Cortex of kidney (tissue), 1 donor: ENCODE measurements at places on chromosomes 2 and 18.

GRCh38 chr18:41004324-41004723 is 950.7 kb upstream of the PIK3C3 start:
- no peak for DNase-seq

DNA sequence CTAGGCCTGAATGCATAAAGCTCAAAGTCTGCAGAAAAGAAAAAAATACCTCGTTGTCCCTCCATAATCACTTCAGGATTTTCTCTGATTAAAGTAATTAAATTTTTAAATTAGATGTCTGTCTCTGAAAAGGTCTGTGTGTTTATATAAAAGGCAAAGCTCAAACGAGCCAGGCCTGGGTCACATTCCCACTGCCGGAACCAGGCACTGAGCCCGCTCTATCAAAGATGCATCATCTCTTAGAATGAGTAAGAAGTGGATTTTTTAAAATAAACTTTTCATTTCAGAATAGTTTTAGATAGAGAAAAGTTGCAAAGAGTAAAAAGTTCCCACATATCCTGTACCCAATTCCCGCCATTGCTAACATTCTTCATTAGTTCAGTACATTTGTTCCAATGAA is 202.1 kb upstream of the KYNU start:
- no peak for DNase-seq

- no peak for DNase-seq
These were observed 51.4 kb downstream of the TRIB2 start for GRCh38 chr2:12767996-12768624.

GRCh38 chr2:53569957-53570727 is 197.5 kb upstream of the CHAC2 start:
- DNase-seq: no peak

DNA sequence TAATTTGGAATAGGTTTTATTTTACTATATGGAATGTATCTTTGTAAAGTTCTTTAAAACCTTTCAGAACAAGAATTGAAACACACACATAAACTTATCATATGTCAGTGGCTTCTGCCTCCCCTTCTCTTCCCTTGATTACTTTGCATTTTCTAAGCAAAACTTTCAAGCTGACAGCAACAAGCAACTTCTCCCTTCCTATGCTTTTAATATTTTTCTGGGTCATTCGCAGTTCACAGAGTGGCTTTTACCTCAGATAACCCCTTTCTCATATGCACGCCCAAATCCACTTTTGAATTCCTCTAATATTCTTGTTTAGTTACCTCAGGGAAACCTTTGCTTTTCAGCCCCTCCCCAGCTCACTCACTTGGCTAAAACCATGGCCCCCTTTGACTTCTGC is 36.7 kb upstream of the CDC42EP3 start:
- DNase-seq: no peak

DNA sequence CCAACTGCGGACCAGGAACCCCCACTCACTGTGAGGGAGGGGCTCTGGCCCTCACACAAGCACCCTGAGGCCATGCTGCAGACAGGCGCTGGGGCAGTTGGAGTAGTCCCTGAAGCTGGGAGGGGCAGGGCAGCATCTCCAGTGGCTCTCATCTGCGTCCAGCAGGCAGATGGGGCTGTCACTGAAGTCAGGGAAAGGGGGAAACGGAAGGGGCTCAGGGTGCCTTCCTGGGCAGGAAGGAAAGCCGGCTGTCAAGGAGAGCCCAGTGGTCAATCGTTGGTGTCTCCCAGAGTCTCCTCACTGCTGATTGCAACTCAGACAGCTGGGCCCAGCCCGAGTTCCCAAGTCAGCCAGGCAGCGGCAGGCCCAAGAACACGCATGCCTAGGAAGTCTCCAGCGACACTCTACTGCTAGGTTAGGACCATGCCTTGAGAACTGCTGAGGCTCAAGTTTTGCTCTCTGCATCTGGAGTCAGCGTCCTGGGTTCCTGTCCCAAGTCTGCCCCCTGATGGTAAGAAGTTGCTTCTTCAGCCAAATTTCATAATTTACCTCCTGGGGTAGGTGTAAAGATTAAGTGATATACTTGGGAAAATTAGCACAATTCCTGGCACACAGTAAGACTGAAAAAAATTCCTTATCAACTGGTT is 27.4 kb upstream of the NMUR1 start:
- DNase-seq: no peak

GRCh38 chr2:233477548-233478433 is 88.8 kb downstream of the USP40 start:
- no peak for DNase-seq

- DNase-seq: no peak
These were observed 152.2 kb downstream of the DAW1 start for GRCh38 chr2:228023619-228024018.

GRCh38 chr2:67904966-67905365 is 157.8 kb downstream of the C1D start:
- DNase-seq: no peak

GRCh38 chr2:99376254-99376864 is 39.2 kb downstream of the EIF5B start:
- DNase-seq: no peak

GRCh38 chr2:224579411-224579810 is 5.8 kb downstream of the CUL3 start:
- DNase-seq: no peak

GRCh38 chr18:52536039-52536438 is 196.0 kb downstream of the DCC start:
- no peak for DNase-seq

DNA sequence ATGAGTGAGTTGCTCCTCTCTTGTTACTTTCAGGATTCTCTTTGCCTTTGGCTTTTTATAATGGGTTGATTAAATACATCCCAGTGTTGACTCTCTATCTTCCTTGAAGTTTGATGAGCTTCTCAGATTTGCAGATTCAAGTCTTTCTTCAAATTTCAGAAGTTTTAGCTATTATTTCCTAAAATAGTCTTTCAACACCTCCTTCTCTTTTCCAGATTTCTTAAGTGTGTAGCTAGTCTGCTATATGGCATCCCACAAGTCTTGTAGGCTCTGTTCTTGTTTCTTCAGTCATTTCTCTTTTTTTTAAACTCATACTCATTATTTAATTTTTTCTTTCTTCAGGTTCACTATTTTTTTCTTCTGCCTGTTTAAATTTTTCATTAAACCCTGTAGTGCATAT is 287.7 kb upstream of the CNTNAP5 start:
- no peak for DNase-seq

- DNase-seq: no peak
These were observed 41.4 kb downstream of the FECH start for GRCh38 chr18:57544936-57545660.

GRCh38 chr2:239882331-239882732 is 142.8 kb downstream of the NDUFA10 start:
- DNase-seq: no peak

DNA sequence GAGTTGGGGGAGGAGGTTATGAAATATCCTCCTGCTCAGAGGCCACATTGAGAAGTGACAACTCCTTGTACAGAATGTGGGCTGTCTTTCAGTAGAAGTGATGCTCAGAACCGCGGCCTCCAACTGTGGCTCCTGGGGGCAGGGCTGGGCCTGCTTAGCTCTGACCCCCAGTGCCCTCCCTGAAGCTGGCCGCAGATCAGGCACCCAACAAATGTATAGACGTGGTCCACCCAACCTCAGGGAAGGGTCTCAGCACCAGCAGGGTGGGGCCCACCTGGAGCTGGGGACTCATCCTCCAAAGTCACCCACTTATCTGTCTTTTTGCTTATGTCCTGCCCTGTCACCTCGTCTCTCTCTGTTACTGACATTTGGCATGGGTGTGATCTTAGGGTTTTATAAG is 11.1 kb upstream of the BIN1 start:
- no peak for DNase-seq

DNA sequence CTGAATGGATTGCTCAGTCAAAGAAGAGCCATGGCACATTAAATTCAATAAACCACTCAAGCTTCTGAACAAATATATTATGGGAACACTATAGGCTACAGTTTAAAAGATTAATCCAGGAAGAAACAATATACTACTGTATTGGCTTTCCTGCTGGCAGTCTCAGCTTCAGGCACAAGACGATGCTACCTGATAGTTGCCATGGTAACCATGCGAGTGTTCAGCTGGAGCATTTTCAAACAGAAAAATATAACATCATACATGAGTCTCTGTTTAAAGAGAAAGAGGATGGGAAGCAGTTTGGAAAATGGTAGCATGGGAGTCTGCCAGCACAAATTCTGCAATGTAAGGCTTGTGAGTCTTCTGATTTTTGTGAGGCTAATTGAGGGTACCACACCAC is 65.9 kb upstream of the CPO start:
- DNase-seq: no peak

- no peak for DNase-seq
These were observed 44.1 kb downstream of the GATA6 start for GRCh38 chr18:22213333-22213973.

- DNase-seq: no peak
These were observed 1.3 kb upstream of the ZNF516 start for GRCh38 chr18:76496194-76496890.

DNA sequence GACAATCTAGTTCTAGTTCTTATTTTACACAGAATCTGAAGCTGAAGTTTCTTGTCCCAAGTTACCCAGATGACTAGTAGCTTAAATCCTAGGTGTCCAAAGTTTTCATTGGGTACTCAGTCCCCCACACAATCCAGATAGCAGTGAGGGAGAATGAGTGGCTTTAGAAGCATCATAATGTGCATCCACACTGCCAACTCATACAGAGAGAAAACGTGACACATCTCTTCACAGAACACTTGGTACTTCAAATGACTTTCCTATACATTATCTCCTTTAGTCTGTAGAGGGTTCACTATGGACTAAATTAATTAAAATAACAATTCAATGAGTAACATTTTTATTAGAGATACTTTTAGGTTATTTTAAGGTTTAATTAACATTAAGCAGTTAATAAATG is 45.2 kb downstream of the STRADB start:
- DNase-seq: no peak

- no peak for DNase-seq
These were observed 531.9 kb downstream of the PARD3B start for GRCh38 chr2:205077159-205077558.

GRCh38 chr18:49022311-49023161 is 71.8 kb upstream of the SMAD7 start:
- no peak for DNase-seq

DNA sequence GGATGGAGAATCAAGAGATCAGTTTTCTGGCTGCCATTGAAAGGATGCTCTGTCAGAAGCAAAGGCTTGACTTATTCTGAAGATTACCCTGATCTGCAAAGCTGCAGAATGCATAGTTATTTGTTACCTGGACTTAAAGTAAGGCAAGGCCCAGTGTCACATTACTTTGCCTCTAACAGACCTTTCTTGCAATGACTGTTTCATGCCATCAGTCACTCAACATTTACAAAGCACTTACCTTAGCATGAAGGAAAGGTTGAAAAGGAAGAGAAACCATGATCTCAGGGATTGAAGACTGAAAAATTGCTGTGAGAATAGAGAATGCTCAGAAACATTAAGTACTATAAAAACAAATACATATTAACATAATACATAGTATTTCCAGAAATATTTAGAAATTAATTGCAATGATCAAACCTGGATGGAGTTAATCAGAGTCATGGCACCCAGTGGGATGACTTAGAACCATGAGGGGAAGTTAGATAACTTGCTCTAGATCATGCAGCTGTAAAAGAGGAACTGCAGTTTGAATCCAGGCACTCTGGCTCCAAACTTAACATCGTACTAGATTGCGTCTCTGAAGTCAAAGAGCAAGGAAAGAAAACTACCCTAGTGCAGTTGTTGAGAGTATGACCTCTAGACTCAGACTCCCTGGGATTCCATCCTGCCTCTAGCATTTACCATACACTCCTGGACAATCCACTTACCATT is 26.5 kb upstream of the FAM117B start:
- DNase-seq: no peak

DNA sequence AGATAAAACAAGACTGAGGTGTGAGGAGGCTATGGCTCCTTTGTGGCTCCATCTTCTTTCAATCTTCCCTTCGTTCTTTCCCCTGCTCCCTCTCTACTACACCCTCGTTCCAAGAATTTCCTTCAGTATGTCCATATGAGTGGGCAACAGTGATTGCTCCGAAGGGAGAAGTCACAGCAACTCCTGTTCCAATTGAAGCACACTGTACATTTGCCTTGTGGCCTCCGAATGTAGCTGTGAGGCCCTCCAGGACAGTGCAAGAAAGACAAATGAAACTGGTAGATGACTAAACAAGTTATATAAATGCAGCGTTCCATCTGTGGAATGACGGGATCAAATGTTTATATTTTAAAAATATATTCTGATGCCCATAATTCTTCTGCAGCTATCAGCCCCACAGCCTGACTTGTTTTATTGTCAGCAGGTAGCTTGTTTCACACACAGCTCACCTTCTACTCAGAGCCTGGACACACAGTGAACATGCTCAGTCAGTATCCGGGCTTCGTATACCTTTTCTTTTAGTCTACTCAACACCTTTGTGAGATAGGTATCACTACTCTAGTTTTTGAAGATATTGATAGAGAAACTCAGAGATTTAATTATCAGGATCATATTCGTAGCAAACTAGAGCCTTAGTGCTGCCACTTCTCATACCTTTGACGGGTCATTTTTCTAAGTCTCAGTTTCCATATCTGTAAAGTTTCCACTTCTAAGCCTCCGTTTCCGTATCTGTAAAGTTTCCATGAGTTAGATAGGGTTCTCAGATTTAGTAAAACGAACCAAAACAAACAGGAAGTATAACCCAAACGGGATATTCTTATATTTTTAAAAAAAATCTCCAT is 216.7 kb upstream of the STON1 start:
- no peak for DNase-seq

DNA sequence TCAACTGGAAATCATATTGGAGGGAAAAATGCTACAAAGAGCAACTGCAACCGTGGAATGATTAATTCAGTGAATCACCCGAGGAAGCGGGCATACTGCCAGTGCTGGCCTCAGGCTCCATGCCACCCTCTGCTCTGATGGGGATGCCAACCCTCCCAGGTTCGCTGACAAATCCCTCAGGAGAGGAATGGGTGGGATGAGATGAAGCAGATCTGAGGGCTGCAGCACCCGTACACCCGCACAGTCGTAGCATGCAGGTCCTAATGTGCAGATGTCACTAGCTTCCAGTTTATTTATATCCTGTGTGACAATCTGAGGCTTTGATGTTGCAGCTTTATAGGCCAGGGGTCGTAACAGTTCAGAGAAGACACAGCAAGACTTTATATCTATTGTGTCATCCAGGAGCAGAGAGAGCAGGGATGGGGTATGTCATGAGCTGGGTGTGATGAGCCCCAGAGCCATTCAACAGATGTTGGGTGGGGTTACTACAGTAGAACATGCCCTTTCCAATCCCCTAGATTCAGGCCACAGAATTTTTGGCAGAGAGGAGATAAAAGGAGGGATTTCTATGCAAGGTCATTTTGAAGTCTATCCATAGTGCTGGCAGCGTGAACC is 44.6 kb downstream of the DPP4 start:
- DNase-seq: no peak

GRCh38 chr2:72062336-72062735 is 85.3 kb downstream of the CYP26B1 start:
- DNase-seq: no peak

- DNase-seq: no peak
These were observed 214.6 kb upstream of the HAAO start for GRCh38 chr2:43006834-43007543.

GRCh38 chr2:199148076-199148845 is 309.5 kb downstream of the SATB2 start:
- DNase-seq: no peak
